ENCODE measurements at places on chromosomes 7 and 10. TPM values are rescaled to one million over a fixed set of nuclear protein-coding genes. Genes with fewer than 3 reads are reported as not detected.
A peak's percentile ranks its signal among the peaks of the same experiment; 100 is the strongest.

DNA sequence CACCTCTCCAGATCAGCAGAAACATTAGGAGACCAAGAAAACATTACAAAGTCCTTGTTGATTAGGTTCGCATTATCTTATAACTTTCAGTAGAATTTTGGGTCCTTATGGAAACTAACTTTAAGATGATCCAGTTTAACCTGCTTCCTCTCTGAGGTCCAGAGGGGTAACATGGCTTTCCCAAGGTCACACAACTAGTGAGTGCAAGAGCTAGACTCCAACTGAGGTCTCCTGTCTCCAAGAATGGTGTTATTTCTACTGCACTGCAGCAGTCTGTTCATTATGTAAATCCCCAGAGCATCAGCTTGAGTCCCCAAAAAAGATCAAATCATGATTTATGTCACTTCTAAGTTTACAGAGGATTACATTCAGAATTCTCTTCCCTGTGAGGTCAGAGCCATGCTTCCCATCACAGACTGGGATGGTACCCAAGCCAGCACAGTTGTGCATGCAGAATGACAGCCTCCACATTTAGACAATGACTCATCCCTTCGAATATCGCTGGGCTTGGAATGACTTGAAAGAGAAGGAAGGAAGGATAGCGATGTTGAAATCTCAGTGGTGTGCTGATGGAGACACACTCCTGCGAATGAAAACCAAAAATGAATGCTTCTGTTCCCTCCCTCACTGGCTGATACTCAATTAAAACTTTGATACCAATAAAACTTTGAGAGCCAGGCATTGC, 163.1 kb upstream of the PLXNA4 start:
- no peaks in the 10 kb centered on the region for H3K36me3 ChIP-seq
- no peaks in the 10 kb centered on the region for H3K4me1 ChIP-seq
- H3K27me3 ChIP-seq, result no peaks in the 10 kb centered on the region
- DNase-seq, result no peak

DNA sequence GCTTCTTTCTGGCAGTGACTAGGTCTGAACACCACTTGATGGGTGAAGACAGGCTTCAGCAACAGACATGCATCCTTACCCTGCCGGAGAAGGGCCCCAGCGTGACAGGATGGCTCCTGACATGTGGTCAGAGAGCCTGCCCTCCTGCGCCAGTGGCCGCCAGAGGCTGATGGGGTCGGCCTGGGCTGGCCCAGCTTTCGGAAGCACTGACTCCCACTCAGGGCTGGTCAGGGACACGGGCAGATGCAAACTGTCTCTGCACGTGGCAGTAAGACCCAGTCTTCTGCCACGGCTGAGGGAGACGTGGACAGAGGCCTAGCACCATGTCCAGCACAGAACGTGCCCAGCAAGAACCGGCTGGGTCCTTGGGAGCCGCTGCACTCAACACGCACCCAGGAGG, 10.2 kb downstream of the TUBGCP2 start:
- H3K36me3 ChIP-seq, result peaks cover 77% of the 10 kb centered on the region
- no peak for DNase-seq
- no peak overlapping the region for H3K27ac ChIP-seq
- no peaks in the 10 kb centered on the region for H3K27me3 ChIP-seq
- no peaks in the 10 kb centered on the region for H3K4me1 ChIP-seq

- H3K4me3 ChIP-seq, result no peak overlapping the region
- H3K27me3 ChIP-seq, result no peaks in the 10 kb centered on the region
- DNase-seq, result no peak
- no peak overlapping the region for H3K27ac ChIP-seq
Measured at GRCh38 chr7:139918480-139918879, 89.4 kb downstream of the TBXAS1 start.

DNA sequence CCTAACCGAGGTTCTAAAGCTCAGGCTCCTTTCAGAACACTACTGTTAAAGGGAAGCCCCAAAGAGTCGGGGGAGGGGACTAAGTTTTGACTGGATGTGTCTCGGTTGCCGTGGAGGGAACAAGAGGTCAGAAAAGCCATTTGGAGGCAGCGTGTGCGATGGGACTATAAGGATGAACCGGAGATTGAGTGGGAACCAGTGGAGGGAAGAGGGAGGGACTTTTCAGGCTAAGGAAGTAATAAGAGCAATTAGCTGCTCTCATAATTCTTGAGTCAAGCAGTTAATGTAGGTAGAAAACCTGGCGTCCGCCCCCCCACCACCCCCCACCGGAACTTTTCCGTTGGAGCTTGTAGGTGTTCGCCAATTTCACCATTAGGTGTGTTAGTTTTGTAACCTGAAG, 491 bp upstream of the AKAP9 start:
- peak overlapping the region; percentile 82 for H3K4me3 ChIP-seq
- H3K36me3 ChIP-seq, result no peaks in the 10 kb centered on the region
- H3K4me1 ChIP-seq, result peaks cover 31% of the 10 kb centered on the region
- H3K27me3 ChIP-seq, result no peaks in the 10 kb centered on the region

- no peak for DNase-seq
- no peaks in the 10 kb centered on the region for H3K36me3 ChIP-seq
- peaks cover 18% of the 10 kb centered on the region for H3K4me1 ChIP-seq
- H3K4me3 ChIP-seq, result peak overlapping the region; percentile 76
- H3K27me3 ChIP-seq, result no peaks in the 10 kb centered on the region
Measured at GRCh38 chr10:5411941-5412276, 448 bp upstream of the NET1 start.

- no peaks in the 10 kb centered on the region for H3K27me3 ChIP-seq
- H3K4me1 ChIP-seq, result peaks cover 25% of the 10 kb centered on the region
- no peak overlapping the region for H3K4me3 ChIP-seq
- no peak overlapping the region for H3K27ac ChIP-seq
- H3K36me3 ChIP-seq, result no peaks in the 10 kb centered on the region
Measured at GRCh38 chr7:7564323-7564780, 2.3 kb upstream of the MIOS start.

DNA sequence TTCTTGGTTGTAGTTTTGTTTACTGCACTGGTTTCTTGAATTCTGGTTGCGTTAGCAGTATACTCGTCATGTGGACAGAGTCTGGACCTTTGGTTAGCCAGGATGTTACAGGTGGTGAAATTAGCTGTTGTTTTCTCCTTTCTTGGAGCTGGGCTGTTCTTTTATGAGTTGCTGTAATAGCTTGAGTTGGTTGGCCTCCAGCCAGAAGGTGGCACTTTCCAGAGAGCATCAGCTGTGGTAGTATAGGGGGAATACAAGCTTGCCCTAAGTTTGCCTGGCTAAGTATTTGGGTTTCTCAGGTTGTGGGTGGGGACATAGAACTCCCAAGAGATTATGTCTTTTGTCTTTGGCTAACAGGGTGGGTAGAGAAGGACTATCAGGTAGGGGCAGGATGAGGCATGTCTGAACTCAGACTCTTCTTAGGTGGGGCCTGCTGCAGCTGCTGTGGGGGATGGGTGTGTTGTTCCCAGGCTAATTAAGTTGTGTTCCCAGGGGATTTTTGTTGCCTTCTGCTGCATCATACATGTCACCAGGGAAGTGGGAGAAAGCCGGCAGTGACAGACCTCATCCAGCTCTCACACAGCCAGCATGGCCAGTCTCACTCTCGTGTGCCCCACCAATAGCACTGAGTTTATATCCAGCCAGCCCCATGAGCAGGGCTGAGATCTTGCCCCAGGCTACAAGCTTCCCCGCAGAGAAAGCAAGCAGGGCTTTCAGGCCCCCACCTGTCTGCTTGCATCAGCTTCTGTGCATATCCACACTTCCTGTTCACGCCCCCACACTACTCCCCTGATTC, 246.7 kb upstream of the TPK1 start:
- no peak overlapping the region for H3K4me3 ChIP-seq
- no peak overlapping the region for H3K27ac ChIP-seq
- H3K36me3 ChIP-seq, result no peaks in the 10 kb centered on the region
- no peaks in the 10 kb centered on the region for H3K27me3 ChIP-seq
- no peak for DNase-seq
- H3K4me1 ChIP-seq, result no peaks in the 10 kb centered on the region

DNA sequence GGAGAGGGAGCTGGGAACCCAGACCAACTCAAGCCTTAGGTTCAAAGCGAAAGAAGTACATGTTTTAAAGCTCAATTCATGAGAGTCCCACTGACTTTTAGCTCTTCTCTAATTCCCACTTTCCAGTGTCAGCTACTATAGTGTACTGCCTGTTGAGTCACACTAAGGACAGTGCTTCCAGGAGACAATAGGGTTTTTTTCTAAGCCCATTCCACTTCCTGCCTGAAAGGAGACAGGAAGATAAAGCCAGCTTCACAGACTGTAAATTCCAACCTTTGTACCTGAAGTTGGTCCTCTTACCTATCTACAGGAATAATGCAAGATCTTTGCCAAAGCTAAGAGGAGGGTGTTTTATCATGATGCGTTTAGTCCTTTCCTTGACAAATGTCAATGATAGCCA, 4.4 kb downstream of the MSRB2 start:
- no peak overlapping the region for H3K4me3 ChIP-seq
- peaks cover 11% of the 10 kb centered on the region for H3K36me3 ChIP-seq
- DNase-seq, result no peak
- peaks cover 20% of the 10 kb centered on the region for H3K4me1 ChIP-seq

DNA sequence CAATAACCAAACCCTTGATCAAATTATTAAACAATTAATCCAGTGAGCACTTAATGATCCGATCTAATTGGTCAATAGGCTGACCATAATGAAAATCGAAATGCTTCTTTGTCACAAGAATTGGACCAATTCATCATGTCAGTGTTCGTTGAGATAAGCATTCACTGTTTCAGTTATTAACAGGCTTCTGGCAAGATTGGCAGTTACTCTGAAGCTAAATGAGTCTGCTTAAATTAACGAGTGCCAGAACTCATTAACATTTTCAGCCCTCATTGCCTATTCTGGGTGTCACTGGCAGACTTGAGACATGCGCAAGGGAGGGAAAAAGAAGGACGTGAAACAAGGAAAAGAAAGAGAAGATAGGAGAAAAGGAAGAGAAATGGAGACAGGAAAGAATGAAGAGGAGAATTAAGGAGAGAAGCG, 30.7 kb upstream of the SLC26A3 start:
- H3K27ac ChIP-seq, result no peak overlapping the region
- H3K27me3 ChIP-seq, result no peaks in the 10 kb centered on the region
- no peaks in the 10 kb centered on the region for H3K4me1 ChIP-seq
- no peak for DNase-seq
- H3K36me3 ChIP-seq, result no peaks in the 10 kb centered on the region

DNA sequence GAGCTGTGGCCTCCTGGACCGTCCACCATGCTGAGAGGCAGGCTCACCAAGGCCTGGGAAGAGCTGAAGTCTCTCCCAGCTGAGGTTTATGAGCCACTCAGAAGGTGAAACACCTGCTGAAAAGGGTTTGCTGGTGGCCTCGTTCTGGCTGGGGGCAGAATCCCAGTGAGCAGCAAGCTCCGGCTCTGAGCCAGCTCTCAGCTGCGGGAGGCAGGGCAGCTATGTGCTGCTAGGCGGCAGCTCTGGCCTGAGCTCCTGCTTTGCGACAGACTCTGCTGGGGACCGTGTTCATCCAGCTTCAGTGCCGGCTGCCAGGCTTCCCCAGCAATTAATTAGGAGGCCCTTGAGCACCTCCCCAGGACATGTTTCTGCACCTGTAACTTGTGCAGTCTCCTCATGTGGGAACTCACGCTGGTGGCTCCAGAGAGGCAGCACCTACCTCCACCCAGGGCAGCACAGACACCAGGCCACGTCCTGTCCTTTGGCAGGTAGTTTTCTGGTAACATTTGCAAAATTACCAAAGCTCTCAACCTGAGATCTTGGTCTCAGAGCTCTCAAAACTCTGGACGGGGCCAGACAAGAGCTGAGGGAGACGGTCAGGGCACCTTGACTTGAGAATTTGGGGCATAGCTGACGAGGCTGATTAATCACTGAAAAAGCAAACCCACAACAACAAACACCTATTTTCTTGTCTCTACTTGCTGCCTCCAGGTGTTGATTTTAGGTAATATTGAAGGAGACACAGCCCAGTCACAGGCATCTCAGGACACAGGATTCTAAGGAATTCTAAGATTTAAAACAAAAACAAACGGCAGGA, 185.0 kb downstream of the TCERG1L start:
- DNase-seq, result no peak
- H3K27me3 ChIP-seq, result no peaks in the 10 kb centered on the region
- no peak overlapping the region for H3K4me3 ChIP-seq
- no peaks in the 10 kb centered on the region for H3K36me3 ChIP-seq

GRCh38 chr7:142916508-142916907, 17.0 kb downstream of the TRPV5 start:
- H3K27ac ChIP-seq, result no peak overlapping the region
- no peaks in the 10 kb centered on the region for H3K36me3 ChIP-seq
- no peak overlapping the region for H3K4me3 ChIP-seq
- no peak for DNase-seq

- H3K27me3 ChIP-seq, result no peaks in the 10 kb centered on the region
- peak overlapping the region; percentile 44 for H3K4me3 ChIP-seq
- peak overlapping the region; percentile 91 for H3K27ac ChIP-seq
Measured at GRCh38 chr10:79266543-79267312, 80.5 kb upstream of the PPIF start.

DNA sequence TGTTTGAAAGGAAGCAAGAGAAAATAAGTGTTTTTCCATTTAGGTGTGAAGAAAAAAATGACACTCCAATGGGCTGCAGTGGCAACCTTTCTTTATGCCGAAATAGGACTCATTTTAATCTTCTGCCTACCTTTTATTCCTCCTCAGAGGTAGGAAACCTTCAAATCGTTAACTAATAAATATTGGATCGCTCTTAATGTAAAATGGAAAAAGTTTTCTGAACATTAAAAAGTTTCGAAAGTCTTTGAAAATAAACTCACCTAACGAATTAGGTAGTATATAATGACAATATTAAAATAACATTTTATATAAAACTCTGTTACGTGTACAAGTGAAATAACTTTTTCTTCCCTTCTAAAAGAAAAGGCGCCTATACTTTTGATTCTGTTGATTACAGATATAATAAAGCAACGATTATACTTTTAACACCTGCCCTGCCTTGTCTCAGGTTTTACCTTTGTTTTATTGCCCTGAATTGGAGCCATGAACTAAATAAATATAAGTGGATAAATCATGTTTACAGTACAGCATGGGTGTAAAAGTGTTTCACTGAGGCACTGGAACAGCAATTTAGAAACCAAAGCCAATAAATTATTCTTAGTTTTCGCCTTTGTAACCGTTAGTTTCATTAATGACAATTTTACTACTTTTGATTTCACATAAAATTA, 804 bp downstream of the BCAP29 start:
- H3K27ac ChIP-seq, result peak overlapping the region; percentile 90
- DNase-seq, result no peak
- H3K4me3 ChIP-seq, result peak overlapping the region; percentile 88
- H3K27me3 ChIP-seq, result no peaks in the 10 kb centered on the region
- peaks cover 14% of the 10 kb centered on the region for H3K36me3 ChIP-seq

Gene CH25H
- total RNA-seq, result 5.6 TPM

Gene NFE2L3
- total RNA-seq, result 2.8 TPM

Gene TBX20
- total RNA-seq, result 3.4 TPM

Gene SLC16A9
- total RNA-seq, result 1.8 TPM

Gene GRID2IP
- total RNA-seq, result 0.14 TPM

Gene CDNF
- total RNA-seq, result 3.4 TPM

Gene SPDYE2
- total RNA-seq, result not detected

Gene MMP21
- total RNA-seq, result not detected

Gene UCMA
- not detected for total RNA-seq
